ENCODE measurements at places on chromosomes 1 and 21.
A peak's percentile ranks its signal among the peaks of the same experiment; 100 is the strongest.

DNA sequence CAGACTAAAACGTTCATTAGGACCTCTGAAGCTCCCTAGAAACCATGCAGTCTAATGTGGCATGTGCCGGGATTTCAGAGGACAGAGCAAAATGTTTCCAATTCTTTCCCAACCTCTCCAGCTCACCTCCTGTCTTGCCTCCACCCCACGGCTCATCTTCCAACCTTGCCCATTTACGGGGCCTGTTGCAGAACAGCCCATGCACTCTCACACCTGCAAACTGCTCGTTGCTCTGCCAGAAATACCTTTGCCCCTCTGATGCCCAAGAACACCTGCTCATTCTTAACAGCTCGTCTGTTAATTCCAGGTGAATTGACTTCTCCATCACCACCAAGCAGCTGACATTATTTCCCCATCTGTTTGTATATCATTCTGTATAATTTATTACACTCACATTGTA lies 53.9 kb upstream of the LBR start:
- DNase-seq = no peak

DNA sequence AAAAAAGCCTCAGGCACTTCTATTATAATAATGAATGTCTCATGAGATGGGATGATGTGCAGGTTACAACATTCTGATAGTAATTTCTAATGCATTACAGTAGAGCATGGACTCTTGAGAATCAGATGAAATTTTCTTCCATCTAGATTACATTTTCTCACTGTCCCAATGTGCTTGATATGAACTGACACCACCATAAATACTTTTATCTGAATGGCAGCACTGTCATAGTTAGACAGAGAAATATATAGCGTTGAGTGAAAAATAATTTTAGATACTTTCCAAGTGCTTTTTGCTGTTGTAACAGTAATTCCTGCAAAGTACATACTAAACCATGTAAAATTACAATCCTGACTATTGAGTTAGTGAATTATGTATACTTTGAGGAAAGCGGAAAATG lies 630.1 kb downstream of the BRINP3 start:
- DNase-seq = no peak

- DNase-seq = no peak
Measured at GRCh38 chr1:51956528-51957509, 33.7 kb downstream of the RAB3B start.

GRCh38 chr1:77986810-77987209 lies 7.9 kb upstream of the FUBP1 start:
- DNase-seq = no peak

DNA sequence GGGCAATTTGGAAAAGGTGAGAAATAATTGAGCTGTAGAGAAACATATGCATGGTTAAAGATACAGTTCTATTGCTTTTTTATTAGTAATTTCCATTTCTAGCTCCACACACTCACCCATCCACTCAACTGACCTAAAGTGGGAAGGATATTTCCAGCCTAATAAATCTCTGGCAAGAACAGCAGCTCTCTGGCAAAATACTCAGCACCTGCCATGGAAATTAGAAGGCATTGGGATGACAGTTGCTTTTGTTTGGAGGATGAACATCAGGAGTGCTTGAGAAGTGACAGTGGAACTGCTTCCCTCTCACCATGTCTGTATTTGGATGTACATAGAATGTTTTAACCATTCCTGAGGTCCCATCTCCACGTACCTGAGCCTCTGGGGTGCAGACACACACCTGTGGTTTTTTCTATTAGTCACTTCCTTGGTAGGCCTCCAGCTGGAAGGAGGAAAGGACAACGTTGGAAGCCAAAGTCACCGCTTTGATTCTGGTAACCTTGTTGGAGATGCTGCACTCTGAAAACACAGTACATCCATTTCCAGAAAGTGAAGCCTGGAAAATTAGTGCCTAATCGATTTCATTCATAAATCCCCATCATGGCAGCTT lies 62.3 kb upstream of the RUNX1 start:
- no peak for DNase-seq

- DNase-seq = no peak
Measured at GRCh38 chr1:151352021-151352718, 5.1 kb upstream of the RFX5 start.

DNA sequence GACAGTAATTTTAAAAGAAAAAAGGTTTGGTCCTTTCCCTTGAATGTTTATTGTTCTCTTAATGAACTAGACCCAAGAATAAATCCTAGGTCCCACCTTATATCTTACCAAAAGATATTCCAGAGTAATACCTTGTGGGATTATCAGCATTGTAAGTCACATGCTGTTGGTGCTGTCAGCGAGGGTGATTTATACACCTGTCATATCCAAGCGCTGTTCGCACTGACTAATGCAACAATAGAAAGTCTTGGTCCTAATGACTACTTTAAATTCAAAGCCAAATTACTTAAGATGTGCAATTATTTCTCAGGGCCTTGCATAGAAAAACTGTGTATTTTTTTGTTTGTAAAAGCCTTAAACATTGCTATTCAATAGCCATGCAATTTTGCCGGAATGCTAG lies 6.9 kb downstream of the GPR88 start:
- no peak for DNase-seq

DNA sequence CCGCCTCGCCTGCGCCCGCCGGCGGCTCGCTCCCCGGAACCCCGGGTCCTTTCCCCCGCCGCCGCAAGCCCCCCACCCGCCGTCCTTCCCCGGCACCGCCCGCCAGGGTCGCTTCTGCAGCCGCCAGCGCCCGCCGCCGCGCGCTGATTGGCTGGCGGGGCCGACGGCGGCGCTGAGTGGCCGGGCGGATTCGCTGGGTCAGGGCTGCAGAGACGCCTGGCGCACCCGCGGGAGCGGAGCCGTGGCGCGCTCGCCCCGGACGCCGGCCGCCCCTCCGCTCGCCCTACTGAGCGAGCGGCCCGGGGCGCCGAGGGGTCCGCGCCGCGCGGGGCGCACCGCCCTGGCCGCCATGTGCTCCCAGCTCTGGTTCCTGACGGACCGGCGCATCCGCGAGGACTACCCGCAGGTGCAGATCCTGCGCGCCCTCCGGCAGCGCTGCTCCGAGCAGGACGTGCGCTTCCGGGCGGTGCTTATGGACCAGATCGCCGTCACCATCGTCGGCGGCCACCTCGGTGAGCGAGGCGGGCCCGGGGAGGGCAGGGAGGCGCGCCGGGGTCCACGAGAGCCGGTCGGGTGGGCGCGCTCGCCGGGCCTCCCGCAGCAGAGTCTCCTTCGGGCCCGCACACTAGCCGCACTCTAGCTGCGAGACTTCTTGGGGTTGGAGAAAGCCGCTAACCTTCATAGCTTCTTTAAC lies at the start of gene RIMKLA:
Gene RIMKLA (plus strand): TSS at position 207 of the 694 bp plus-strand sequence. CDS start 143 bp downstream, at position 350.
- peak; percentile 26 for DNase-seq

- no peak for DNase-seq
Measured at GRCh38 chr1:226588484-226588883, 39.9 kb downstream of the STUM start.

DNA sequence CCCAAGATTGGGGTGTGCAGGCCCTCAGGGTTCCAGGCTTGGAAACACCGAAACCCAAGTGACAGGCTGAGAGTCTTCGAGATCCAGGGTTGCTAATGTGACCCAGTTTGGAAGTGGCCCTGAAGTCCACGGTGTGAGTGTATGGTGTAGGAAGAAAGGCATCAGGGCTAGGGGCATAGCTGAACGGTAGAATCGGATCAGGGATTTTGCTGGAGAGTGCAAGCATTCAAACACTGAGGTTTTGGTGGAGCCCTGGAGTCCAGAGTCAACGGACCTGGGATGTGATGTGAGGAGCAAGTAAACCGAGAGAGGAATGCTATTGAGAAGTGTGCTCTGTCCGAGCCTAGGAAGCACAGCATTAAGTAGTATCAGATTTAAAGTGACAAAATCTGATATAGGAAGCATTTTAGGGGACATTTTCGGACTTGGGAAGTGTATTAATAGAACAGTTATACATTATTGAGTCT lies 958 bp downstream of the NFYC start:
- DNase-seq = no peak

- DNase-seq = no peak
Measured at GRCh38 chr1:163013826-163014600, 55.1 kb upstream of the RGS4 start.

DNA sequence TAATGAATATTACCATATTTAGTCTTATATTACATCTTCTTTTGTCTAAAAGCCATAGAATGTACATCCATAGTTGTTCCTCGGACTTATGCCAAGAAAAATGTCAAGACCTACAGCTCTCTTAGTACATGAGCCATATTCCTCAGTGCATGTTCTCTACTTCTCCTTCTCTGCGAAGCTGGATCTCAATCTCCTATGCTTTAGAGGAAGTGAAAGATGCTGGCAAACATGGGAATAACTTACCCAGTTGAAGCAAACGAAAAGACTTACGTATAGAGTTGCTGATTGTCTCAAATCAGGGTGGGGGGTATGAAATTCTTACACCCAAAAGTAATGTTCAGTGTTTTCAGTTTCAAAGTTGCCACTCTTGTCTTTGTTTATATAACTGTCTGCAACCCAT lies 32.7 kb downstream of the OR13G1 start:
- no peak for DNase-seq

DNA sequence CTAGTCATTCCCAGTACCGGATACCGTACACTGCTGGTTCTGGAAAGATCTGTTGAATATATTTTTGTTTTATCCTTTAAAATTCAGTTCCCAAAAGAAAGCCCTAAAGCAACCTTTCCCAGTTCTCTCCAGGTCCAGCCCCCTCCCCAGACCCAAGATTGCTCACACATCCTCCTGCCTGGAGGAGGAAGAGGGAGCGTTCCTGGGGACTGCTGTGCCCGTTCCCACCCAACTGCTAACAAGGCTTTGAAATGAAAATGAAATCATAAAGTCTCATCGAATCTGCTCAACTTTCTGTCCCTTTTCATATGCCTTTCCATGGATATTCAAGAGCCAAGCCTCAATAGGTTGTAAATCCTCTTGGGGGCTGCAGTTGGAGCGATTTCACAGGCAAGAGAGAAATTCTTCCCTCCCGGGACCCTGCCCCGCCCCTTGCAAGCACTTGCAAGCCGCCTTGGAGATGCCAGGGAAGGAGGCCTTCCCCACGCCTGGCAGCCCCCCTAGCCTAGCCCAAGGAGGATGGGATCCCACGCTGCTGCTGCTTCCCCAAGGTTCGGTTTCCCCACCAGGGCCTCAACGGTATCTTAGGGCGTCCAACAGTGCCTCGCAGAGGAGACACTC lies 113.2 kb upstream of the CACHD1 start:
- DNase-seq = no peak

GRCh38 chr1:221457685-221458446 lies 284.0 kb downstream of the DUSP10 start:
- DNase-seq = no peak
